A549 (cell line): ENCODE measurements at places on chromosomes 12 and 14.

DNA sequence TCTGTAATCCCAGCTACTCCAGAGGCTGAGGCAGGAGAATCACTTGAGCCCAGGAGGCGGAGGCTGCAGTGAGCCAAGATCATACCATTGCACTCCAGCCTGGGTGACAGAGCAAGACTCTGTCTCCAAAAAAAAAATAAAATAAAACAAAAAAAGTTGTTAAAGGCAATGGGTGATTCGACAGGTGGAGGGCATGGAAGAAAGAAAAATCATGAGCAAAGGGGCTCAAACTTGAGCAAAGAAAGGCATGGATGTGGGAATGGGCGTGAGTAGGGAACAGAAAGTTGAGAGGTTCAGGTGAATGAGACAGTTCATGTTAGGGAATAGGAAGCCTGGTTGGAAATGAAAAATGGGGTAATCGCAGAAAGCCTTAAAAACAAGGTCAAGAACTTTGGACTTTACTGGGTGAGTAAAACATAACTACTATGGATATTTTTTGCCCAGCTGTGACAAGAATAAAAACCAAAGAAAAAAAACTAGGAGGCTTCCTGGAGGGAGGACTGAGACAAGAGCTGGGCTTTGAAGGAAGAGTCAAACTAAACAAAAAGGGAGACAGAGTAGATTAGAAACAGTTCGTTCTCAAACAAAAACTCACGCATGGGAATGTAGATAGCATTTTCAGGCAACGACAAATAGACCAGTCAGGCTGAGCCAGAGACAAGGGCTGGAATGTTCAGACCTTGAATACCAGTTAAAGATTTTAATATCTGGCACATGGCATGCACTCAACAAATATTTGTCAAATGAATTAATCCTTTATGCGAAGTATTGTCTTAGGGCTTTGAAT is 18.8 kb downstream of the PYM1 start:
- DNase-seq, result no peak

- peak; percentile 34 for DNase-seq
These were observed 48.5 kb downstream of the SAV1 start for GRCh38 chr14:50619569-50620141.

GRCh38 chr14:99262977-99263448 is 9.0 kb downstream of the BCL11B start:
- no peak for DNase-seq

- no peak for DNase-seq
These were observed 30.6 kb upstream of the NFKBIA start for GRCh38 chr14:35435177-35435576.

DNA sequence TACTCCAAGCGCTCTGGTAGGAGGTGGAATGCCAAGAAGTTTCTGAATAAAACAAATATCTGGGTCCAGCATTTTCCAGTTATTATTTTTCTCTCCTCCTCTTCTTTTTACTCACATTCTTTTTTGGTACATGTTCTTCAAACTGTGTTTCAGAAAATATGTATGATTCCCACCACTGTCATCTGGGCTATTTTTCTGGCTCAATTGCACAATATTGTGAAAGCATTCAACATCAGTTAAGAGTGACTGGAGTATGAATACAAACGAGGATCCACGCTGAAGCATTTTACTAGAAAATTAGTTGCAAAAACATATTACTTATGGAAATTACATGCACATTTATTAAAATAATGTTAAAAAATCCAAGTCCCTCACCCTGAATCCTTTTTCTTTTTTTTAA is 61.5 kb downstream of the KCNMB4 start:
- DNase-seq, result no peak

DNA sequence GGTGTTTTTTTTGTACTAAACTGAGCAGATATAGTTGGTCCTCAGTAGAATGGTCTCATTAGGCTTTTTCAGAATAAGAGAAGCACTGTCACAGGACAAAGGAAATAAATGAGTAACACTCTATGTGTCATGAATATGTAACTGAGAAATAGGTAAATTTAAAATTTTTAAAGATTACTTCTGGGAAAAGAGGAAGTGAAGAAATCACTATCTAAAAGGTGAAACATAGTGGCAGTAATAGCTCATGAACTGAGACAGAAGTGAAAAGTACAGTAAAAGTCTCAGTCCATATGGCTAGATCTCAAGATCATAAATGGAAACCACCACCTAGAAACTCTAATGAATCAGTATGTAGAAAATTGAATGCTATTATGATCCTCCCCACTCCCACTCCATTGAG is 89.3 kb upstream of the TTC7B start:
- DNase-seq, result no peak

DNA sequence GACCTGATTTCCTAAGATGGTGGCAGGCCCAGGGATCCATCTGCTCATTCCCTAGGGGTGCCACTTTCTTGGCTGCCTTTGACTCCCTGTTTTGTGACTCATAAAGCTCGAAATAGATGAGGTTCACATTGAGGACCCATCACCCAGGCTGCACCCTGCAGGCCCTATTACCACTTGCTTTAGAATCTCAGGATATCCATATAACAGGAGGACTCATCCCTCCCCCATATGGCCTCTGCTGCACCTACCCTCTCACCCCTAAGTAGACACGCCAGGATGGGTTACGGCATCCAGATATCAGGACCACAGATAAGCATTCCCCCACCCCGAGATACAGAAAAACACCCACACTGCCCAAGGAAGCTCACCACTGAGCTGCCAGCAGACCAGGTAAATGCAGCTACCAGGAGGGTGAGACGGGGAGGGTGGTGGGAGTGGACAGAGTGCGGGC is 155.7 kb downstream of the DPF3 start:
- no peak for DNase-seq

GRCh38 chr12:53324113-53324778 is 2.8 kb upstream of the AAAS start:
- DNase-seq, result no peak
